ENCODE measurements at places on chromosomes 11 and 22.

DNA sequence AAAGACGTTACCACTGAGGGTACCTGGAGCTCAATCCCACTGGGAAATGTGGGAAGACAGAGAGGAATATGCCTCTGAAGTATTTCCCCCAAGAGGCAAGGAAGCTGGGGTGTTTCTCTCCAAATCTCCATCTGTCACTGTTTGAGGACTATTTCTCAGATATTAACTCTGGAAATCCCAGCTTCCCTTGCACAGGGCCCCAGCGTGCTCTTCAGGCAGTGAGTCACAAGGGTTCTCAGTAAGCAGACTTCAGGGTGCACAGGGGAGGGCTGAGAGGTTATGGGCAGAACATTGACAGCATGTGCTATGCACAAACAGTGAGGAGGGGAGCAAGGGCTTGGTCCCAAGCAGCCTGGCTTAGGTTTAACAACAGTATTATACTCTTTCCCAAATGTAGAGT, 60.9 kb upstream of the EED start:
- DNase-seq = no peak

- DNase-seq = no peak
Observed at GRCh38 chr22:22883090-22883727, 4.4 kb upstream of the IGLL5 start.

GRCh38 chr11:86800076-86800959, at the start of gene PRSS23:
PRSS23 (plus strand) TSS chr11:86800542; CDS start chr11:86807644, 7,102 bp downstream.
- DNase-seq = peak; percentile 14

DNA sequence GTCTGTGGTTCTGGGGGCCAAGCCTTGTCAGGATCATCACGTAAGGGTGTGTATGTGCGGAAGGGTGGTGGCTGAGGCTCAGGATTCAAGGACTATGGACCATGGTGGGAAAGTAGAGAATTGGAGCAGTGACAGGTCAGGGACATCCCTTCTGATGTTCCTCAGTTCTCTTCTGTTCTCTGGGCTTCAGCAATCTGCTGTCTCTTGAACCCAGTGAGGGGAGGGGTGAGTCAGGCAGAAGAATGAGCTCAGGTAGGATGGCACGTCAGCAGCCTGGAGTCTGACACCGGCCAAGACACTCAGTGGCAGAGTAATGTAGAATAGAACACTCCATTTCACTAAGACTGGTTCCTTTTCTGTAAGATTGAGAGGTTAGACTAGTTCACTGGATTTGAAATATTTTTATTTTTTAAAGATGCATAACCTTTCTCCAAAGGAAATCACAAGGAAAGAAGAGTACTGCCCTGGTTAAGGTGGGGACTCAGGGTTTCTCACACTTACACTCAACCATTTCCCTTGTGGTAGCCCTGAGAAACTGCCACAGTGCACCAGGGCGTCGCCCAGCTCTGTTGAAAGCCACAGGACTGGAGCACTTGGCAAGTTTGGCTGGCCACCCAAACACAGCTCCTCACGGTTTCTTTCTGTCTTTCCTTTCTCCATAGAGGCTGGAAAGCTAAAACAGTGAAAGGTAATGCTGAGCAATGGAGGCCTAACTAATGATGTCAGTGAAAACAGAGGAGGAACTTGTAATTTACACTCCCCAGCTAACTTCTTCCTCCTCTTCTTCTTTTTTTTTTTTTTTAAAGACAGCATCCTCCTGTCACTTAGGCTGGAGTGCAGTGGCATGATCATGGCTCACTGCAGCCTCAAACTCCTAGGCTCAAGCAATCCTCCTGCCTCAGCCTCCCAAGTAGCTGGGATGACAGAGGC, 23.1 kb upstream of the MICAL2 start:
- DNase-seq = no peak

DNA sequence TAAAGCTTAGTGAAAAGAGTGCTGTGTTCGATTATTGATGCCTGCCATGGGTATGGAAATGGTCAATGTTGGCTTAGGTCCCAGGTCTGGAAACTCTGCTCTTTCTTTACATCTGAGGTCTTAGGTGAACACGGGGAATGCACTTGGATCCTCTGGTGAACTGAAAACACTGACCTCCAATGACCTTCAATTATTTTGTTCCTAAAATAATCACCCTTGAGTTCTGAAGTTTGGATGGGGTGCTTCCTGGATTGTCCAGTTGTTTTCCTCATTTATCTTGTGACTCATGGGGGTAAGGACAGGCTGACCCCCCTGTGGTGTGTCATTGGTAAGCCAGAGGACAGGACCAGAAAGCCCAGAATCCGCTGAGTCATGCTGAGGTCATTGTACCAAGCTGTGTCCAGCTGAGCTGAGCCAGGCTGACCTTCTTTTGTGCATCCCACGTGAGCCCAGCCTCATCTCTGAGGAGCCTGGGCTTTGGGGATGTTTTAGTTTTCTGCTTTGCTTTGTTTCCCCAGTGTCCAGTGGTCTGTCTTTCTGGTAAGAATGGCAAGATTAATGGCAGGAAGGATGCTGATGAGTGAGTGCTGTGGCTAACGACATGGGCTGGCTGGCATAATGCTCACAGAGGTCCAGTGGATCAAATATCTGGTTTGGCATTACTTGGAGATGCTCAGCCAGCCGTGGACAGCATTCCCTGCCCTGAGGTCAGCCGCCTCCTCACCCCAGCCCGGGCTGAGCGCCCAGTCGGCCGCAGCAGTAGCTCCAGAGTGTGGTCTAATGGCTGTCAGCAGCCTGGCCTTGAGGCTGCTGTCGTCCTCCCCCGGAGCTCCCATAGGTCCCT, 35.6 kb downstream of the AMPD3 start:
- DNase-seq = peak; percentile 82

DNA sequence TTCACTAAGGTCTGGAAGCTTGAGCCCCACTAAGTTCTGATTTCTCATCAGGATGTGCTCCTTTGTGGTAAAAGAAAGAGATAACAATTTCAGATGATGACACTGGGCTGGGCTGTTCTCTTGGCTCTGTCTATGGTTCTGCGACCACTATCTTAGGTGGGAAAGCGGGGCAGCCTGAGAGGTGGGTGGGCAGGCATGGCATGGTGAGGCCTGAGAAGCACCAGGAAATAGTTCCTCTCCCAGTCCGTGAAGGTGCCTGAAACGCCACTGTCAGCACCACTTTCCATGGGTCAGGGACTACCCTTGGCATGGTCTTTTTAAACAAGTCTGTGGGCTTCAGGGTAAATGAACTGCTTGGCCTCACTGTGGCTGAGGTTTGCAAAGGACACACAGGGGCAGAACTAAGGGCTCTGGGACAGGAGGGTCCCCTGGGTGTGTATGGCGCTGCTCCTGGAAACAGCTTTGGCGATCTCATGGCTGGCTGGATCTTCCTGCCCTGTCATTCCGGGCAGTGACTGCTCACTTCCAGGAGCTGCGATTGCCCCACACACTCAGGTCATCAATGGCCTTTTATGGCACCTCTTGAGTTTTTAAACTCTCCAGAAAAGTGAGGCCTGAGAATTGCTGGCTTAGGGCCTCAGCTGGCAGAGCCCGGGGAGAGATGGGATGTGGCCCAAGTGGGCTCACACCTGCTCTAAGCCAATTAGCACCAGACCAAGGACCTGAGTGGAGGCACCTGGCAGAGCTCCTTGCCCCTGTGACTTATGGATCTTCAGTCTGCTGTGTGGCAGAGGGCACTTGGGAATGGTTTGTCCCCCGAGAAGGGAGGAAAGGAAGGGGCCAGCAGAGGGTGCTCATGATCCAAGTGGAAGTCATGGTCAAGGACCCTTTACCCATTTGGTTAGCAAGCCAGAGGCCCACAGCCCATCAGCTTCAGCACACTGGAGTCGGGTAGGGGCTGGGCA, 55.6 kb upstream of the LYVE1 start:
- DNase-seq = peak; percentile 35

GRCh38 chr11:59164028-59164427, 7.9 kb upstream of the DTX4 start:
- DNase-seq = no peak

DNA sequence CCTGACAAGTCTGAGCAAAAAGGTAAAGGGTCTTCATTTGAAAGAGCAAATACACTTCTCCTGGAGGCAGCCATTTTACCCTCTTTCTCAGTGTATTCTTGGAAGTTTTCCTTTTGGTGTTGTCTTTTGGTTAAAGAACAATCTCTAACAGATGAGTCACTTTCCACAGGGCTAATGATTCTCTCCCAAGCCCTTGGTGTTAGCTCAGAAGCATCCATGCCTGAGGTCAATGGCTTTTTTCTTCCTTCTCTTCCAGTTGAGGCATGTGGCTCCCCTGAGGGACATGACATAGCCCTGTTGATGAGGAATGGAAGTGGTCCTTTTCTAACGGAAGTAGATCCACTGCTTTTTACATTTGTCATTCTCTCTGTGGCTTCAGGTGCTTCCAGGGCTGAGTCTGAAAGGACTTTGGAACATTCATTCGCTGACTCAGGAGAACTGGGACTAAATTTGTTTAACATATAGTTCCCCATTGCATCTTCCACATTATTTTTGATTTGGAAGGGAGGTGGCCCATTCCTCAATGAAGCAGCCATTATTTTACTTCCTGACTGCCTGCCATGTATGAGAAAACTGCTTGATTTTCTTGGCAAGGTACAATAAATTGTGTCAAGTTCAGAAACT, 13.8 kb upstream of the POGLUT3 start:
- no peak for DNase-seq

DNA sequence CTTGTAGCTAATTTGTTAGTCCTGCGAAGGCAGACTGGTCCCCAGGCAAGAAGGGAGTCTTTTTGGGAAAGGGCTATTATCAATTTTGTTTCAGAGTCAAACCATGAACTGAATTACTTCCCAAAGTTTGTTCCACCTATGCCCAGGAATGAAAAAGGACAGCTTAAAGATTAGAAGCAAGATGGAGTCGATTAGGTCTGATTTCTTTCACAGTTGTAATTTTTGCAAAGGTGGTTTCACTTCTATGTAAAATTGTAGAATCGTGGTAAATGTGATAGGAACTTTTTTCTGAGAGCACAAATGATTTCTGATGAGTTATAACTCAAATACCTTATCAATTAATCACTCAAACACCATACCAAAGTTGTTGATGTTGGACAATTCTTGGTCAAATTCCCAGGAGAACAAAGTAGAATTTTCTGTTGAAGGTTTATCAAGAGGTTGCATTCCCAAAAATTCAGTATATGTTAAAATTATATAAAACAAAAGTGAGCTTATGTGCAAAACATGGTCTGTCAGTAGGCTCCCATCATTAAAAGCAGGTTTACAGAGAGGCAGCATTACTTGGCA, 2.9 kb upstream of the CTSC start:
- DNase-seq = no peak

GRCh38 chr11:15699978-15700377, 585.3 kb downstream of the INSC start:
- no peak for DNase-seq
